Foreskin melanocyte (primary cell): ENCODE measurements at places on chromosomes 7 and 10.

DNA sequence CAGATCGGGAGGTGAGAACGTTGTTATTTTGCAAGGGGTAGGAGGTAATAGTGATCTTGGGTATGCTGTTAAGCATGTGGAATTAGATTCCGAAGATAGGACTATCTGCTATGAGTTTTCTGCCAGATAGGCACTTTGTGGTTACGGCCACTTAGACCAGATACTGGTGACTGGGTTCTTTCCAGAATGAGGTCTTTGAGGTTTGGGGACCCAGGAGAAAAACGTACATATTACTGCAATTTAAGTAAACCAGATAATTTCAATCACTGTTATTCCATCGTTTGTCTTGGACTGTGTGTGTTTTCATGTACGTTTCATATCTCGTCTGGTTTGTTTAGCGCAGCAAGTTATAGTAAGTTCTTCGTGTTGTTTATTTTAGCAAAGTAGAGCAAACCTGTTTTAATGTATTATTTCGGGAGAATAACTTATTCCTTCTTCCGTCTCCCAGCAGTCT, 312 bp downstream of the ARL4A start:
- no peak for DNase-seq

DNA sequence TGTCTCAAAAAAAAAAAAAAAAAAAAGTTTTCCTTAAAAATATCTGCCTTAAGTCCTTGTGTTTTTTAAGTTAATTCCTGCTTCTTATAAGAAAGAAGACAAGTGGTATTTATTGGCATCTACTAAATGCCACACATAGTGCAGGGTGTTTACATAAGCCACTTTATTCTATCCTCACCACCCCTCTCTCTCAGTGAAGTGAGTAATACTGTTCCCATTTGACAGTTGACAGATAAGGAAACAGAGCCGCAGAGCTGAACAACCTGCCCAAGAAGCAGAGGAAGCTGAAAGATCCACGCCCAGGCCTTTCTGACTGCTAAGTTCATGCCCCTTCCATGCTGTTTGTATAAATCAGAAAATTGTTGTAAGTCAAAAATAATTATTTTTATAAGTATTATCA, 54.1 kb downstream of the ABLIM1 start:
- DNase-seq: no peak

GRCh38 chr10:99329554-99330346, 594 bp downstream of the CNNM1 start:
- no peak for DNase-seq

GRCh38 chr7:36203071-36203790, 50.2 kb downstream of the EEPD1 start:
- no peak for DNase-seq

DNA sequence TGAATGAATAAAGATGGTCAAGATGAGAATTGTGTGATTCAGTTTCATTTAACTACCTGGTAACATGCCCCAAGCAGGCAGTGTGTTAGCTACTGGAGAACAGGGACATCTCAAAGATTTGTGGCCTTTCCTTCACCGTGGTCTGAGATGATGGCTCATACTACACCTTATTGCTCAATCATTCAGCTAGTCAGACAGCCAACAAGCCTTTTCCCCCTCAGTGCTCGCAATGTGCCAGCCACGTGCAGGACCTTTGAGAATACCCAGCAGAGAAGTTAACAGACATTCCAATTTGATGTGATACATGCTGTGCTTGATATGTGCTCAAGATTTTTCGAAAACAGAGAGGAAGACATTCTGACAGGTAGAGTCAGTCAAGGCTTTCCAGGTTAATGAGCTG, 562.8 kb downstream of the SUGCT start:
- DNase-seq: no peak

GRCh38 chr7:134847851-134848588, 68.6 kb downstream of the CALD1 start:
- DNase-seq: no peak

- no peak for DNase-seq
These were observed 162.4 kb upstream of the MDFIC start for GRCh38 chr7:114759347-114760062.

DNA sequence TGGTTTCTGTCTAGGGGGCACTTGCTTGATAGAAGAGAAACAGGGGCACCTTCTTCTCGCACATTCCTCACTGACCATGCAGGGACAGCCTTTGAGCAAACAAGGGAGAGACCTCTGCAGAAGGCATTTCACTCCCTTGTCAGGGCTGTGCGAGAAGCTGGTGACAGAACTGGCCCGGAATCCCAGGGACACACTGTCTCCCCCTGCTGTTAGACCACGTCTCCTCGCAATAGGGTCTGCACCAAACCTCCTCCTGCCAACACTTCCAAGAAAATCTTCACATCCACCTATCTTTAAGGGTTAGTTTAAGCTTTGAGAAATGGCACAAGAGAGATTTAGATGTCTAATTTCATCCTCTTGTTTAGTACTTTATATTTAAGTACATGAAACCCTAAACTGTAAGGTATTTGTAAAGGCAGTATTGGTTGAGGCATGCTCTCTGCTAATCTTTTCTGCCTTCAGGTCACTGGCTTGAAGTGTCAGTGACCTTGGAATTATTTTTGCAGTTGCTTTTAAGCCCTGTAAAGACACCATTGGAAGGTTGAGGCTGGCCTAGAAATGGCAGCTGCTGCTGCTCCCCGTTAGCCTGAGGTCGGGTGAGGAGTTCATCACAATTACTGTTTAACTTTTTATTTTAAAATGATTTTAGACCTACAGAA, 37.0 kb downstream of the RBM20 start:
- no peak for DNase-seq

DNA sequence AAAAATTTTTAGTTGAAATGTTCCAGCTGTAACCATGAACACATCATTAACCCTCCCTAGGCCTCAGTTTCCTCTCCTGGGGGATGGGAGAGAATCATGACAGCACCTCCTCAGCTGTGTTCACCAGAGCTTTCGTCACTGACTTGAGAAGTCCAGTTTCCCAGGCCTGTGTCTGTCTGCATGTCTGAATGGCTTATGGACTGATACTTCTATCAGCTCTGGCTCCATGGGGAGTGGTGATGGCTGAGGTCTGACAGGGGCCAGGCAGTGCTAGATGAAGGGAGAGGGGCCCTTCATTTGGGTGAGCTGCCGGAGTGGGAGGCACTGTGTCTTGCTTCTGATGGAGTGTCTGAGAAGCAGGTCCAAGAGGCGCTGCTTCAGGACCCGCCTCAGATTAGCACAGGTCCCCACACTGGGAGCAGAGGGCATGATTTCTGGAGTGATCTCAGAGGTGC, 192.9 kb downstream of the PTPN20 start:
- DNase-seq: no peak

GRCh38 chr10:71771204-71771603, 2.1 kb downstream of the VSIR start:
- no peak for DNase-seq

DNA sequence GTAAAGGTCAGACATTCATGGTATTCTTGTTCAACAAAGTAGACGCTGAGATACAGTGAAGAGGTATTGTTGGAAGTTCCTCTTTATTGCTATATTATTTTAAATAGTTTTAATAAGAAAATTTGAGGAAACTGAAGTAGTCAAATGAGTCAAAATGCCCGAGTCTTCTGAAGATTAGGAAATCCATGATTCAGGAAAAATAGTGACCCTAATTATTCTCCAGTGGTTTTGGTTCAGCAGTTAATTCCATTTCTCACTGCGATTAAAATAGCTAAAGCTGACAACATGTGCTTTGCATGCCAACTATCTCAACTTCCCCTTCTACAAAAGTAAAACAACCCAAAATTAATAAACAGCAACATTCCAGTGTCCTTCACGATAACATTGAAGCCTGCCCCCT, 32.7 kb upstream of the PFKP start:
- no peak for DNase-seq

DNA sequence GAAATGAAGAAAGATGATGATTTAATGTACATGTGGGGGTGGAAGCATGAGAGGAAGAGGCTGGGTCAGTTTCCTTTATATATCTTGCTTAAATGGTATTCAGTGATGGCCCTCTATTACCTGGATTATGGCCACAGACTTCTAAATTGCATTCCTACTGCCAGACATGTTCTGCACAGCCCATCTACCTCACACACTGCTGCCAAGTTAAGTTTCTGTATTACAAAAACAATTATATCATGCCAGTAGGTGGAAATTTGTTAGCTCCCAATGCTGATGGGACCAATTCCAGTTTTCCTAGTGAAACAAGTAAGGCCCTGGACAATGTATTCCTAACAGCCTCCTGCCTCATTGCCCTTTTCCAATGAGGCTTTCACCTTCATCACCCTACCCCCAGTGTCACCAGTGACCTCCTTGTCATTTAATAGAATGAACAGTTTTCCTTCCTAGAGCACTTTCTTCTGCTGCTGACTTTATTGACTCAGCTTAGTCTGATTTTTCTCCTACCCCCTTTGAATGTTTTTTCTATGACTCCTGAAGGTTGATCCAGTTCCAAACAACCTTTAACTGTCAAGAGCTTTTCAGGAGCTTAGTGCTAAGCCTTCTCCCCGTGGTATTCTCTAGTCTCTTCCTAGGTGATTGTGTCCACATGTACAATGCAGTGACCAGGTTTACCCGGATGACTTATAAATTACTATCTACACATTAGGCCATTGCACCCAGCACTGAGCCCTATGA, 316.6 kb upstream of the ANKRD30A start:
- DNase-seq: no peak

GRCh38 chr10:110373059-110373458, 68.3 kb upstream of the SMNDC1 start:
- no peak for DNase-seq

- no peak for DNase-seq
These were observed 149.4 kb downstream of the USP6NL start for GRCh38 chr10:11462071-11462470.

- no peak for DNase-seq
These were observed 130.7 kb upstream of the KMT2E start for GRCh38 chr7:104883248-104883717.

- DNase-seq: no peak
These were observed 29.4 kb upstream of the MBL2 start for GRCh38 chr10:52801947-52802346.

DNA sequence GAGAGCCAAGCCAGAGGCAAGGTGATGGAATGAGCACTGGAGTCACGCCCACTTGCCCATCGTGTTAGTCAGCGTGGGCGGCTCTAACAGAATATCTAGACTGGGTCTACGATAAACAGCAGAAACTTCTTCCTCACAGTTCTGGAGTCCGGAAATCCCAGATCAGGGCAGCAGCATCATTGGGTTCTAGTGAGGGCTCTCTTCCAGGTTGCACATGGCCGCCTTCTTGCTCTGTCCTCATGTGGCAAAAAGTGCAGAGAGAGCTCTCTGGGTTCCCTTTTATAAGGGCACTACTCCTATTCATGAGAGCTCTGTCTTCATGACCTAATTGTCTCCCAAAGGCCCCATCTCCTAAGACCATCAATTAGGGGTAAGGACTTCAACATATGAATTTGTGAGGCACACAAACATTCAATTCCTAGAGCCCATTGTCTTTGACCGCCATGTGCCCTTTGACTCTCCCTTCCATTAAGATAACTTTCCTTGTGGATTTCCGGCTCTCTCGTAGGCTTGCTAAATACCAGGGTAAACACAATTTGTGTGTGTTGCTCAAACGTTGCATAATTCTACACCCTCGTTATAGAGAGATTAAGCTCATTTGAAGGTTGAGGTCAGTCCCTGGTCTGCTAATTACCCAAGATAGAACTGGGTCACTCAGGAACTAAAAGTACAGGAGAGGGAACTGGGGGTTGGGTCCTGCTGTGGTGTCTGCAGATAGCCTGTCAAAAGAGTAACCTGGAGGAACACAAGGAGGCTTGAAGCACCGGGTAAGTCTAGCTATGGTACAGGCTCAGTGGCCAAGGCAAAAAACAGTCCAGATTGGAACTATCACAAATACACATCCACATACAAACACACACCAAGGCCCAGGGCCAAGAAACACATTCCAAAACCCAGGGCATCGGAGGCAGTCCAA, 28.7 kb upstream of the USP6NL start:
- no peak for DNase-seq
